ENCODE measurements at places on chromosomes 4 and X.

DNA sequence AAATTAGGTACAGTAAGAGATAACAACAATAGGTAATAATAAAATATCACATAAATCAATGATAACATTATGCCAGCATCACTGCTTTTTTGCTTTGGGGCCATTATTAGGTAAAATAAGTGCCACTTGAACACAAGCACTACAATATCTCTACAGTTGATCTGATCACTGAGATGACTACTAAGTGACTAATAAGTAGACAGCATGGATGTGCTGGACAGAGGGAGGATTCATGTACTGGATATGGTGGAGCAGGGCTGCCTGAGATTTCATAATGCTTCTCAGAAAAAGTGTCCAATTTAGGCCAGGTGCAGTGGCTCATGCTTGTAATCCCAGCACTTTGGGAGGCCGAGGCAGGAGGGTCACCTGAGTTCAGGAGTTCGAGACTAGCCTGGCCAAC, 137.8 kb upstream of the IL1RAPL2 start:
- DNase-seq: no peak

- peak; percentile 38 for DNase-seq
Observed at GRCh38 chr4:25862411-25863346, at the start of gene SEL1L3. Gene SEL1L3 (minus strand): TSS chr4:25862988. CDS start chr4:25862836, 152 bp downstream.

DNA sequence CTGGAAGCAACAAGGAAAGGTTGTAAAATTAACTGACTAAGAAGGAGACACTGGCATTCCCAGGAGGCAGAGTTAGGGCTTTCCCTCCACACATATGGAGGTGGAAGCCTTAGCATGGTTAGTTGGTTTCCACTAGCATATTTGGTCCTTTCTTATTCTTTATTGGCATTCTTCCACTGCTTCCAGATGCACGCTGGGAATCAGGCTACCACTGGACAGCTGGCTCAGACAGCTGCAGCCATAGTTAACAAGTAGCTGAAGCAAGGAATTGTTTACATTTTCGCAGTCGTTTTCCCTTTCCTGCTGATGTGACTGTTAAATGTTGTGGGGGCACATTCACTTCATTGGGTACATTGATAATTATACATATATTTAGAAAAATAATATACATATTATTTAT, 169.2 kb downstream of the GRIA2 start:
- no peak for DNase-seq

- DNase-seq: no peak
Observed at GRCh38 chrX:38048886-38049285, 42.5 kb downstream of the SYTL5 start.

DNA sequence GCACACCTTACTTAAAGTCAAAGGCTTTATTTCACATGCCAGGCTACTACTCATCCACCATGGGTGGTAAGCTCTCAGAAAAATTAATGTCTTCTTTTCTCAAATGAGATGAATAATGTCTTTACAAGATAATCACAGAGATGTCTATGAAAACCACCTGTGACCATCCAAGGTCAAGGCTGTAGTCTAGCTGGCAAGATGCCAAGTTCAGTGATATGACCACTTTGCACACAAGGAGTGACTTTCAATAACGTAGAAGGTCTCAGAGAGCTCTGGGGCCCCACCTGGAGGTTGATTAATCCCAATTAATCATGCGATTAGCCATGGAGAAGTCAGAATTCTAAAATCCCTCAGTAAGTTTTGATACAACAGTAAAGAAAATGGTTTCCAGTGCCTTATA, 20.5 kb downstream of the ANOS1 start:
- DNase-seq: no peak

GRCh38 chr4:174406383-174406782, 115.9 kb downstream of the HPGD start:
- DNase-seq: no peak

DNA sequence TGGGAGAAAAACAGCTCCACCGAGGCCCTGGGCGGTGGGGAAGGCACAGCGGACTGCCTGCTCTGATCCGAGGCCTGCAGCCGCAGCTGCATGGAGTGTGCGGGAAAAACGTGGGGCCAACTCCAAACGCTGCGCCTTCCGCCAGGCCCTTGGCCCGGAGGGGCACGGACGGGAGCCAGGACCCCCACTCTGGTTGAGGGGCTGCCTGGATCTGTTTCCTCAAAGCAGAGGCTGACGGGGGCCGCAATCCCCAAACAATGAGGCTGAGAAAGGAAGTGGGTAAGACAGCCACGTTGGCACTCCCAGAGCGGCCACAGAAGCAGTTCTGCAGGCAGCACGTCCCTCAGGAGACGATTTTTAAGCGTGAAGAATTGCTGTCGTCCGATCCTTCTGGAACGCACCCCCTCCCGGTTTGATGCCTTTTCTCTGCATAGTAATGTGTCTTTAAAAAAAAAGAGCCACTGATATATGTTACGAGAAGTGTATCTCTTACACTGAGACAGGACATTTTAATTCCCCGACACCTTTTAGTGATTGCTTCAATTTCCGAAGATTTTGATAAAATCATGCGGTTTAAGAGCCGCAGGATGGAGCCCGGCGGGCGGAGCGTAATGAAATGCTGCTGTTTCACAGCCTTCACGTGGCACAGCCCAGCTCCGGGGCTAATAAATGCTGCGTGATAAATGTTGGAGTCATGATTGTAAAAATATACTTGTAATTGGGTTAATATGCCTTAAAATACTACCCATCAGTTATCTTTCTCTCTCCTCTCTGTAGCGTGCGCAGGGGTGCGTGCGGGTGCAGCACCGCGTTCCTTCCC, 85.7 kb downstream of the FAM53A start:
- no peak for DNase-seq

DNA sequence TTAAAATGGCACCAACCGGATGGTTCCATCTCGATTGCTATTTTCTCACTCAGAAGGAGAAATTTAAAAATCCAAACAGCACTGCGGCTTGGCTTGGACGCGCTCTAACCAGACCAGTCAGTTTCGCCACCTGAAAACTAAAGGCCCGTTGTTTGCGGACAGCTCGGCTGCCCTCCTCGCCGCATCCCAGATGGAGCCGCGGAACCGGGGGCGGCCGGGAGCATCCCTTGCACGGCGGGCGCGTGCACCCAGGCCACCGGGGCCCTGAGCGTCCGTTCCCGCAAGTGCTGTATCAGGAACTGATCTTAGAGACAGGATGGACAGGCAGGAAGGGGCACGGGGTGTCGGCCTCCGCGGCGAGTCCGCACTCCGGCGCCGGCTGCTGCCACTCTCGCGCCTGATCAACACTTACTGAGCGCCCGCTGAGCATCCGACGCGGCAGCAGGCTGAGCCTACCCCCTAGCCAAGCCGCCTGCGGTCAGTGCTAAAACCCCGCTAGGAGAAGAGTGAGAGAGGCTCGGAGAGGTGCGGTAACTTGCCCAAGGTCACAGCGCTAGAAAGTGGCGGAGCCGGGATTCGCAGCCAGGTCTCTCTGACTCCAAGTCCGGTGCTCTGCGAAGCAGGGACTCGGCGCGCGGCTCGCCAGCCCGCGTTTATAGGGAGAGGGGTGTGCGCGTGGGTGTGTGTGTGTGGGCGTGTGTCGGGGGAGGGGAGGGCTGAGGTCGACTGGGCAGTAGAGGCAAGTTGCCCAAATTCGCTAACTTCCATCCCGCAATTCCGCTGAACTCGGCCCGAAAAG, at the start of gene CITED1:
Gene CITED1 (minus strand): TSS at position 629 of the 799 bp plus-strand sequence. CDS start 3,045 bp downstream, outside the sequence.
- DNase-seq: no peak

DNA sequence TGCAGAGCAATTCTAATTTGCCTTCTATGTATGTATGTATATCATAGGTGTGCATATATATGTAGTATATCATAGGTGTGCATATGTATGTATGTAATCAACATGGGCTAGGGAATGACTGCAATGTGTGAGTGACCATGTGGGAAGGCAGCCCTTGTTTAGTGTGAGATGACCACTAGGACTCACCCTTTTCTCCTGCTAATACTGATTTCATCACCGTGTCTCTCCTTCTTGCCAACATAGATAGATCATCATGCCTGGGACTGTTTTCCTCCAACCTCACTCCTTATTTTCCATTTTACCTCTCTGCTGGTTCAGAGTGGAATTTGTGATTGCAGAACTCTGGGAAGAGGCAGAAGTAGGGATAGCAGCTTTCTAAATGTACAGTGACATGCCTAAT, 63.6 kb upstream of the SFRP2 start:
- no peak for DNase-seq

DNA sequence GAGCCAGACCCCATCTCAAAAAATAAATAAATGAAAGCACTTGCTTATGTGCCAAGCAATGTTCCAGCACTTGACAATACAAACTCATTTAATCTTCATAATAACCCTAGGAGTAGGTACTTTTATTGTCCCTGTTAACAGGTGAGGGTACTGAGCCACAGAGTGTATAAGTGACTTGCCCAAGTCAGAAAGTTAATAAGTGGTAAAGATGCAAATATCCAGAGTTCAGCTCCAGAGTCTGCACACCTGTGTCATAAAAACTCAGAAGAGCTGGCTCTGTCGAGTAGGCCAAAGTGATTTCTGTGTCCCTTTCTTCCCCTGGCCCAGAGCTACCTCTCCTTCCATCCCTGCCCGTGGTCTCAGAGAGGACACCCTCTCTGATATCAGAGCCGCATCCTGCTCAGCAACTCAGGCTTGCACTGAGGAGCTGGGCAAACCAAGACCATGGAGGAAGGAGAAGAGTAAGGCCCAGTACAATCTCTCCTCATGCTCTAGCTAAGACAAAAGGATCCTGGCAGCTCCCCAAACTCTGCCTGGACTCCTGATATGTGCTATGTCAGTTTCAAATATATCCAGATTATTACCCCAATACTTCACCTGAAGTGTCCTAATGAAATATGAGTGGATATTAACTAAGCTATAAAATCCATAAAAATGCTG, 136.3 kb downstream of the HS6ST2 start:
- DNase-seq: no peak
